ENCODE measurements at places on chromosomes 4 and X. TPM values are rescaled to one million over a fixed set of nuclear protein-coding genes. Genes with fewer than 3 reads are reported as not detected.
A peak's percentile ranks its signal among the peaks of the same experiment; 100 is the strongest.

The FATE1 gene
- 5.5 TPM for total RNA-seq

DNA sequence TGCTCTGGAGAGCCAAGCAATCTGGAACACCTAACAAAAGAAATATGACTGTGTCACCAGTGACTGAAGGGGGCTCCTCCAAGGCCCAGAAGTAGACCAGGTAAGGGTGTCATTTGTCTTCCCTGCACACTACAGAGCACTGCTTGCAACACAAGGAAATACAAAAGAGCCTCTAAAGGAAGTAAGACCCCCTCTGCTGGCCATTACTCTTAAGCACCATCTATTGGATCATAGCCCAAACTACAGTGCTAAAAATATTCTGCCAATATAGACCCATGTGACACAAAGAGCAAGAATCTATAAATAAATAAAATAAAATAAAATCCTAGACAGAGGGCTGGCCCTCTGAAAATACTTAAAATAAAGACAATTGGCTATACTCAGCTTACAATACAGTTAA, 528.7 kb downstream of the TMA16 start:
- no peak for DNase-seq

The ZAR1 gene
- total RNA-seq: not detected

GRCh38 chr4:128675083-128675482, 134.4 kb upstream of the JADE1 start:
- peak; percentile 53 for DNase-seq

DNA sequence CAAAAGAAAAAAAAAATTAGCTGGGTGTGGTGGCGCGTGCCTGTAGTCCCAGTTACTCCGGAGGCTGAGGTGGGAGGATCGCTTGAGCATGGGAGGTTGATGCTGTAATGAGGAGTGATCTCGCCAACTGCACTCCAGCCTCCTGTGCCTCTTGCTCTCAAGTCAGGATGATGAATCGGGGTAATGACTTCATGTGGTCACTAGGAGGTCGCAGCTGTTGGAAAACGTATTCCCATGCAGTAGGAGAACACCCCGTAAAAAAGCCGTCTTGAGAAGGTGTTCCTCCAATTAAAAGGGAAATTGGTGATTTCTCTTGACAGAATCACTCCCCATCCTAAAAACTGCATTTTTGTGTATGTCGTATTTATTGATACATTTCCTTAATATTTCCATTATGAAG, 2.2 kb downstream of the CCNB3 start:
- DNase-seq: no peak

DNA sequence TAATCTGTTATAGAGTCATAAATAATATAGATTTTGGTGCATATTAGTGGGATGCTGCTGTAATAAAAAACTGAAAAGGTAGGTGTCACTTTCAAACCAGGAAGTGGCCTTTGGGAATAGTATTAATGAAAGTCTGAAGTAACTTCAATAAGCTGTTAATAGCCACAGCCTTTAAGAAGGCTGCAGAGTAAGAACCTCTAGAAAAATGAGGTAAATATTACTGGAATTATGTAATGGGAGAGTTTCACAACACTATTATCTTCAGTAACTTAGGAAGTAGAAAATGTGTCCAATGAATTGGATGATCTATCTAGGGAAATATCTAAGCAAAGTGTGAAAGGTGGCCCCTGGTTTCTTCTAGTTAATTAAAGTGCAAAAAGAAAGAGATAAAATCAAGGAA, 104.7 kb downstream of the NCAPG start:
- no peak for DNase-seq

- DNase-seq: no peak
Measured at GRCh38 chr4:174222266-174222872, 61.1 kb downstream of the FBXO8 start.

DNA sequence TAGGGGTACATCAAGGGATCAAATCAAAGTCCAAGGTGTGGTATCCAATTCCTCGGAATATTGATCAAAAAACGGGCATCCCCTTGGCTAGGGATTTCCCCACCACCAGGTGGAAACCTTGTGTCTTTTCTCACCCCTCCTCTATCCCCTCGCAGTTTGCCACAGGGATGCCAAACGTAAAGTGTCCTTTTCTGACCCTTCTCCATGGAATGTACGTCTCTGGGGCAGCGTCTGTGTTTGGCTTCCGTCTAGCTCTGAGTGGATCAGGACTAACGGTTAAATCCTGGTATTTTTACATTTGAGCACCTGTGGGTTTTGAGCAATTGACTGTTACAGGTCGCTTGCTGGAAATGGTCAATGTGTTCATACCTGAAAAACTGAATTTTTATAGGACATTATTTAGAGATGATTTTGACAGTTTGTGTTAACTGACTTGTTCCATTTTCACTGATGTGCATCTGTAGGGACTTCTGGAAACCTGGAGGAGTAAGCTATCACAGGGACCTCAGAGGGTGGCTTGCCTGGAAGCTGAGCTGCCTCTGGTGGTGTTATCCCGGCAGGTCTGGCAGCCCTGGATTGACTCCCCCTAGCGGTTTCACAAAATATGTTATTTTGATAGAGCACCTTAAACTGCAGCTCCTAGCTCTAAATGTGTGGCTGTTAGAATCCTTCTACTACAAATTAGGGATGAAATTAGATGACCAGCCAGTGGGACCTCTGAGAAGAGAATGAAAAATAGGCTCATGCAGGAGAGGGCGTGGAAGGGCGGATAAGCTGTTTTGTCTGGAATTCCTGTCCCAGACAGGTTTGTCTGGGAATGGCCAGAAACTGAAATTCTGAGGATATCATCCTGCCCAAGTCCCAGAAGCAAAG, 8.8 kb upstream of the MGST2 start:
- no peak for DNase-seq
